Spinal cord (tissue), 10 donors: ENCODE measurements at places on chromosomes 7 and 10. TPM values are rescaled to one million over a fixed set of nuclear protein-coding genes. Genes with fewer than 3 reads are reported as not detected.

Gene TAS2R40
- total RNA-seq = not detected

Gene HSPA14
- 16.9 TPM for total RNA-seq

DNA sequence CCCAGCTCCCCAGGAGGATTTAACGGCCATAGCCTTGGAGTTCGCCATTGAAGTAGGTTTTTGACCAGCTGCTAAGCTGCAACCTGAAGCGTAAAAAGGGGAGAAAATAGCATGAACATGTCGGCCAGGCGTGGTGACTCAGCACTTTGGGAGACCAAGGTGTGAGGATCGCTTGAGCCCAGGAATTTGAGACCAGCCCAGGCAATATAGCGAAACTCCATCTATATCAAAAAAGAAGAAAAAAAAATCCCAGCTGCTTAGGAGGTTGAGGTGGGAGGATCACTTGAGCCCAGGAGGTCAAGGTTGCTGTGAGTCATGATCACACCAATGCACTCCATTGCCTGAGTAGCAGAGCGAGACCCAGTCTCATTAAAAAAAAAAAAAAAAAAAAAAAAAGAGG is 32.2 kb upstream of the MCU start:
- H3K4me1 ChIP-seq = no peaks in the 10 kb centered on the region
- no peak overlapping the region for H3K4me3 ChIP-seq
- no peaks in the 10 kb centered on the region for H3K36me3 ChIP-seq
- DNase-seq = no peak
- no peak overlapping the region for H3K27ac ChIP-seq
- H3K27me3 ChIP-seq = no peaks in the 10 kb centered on the region

DNA sequence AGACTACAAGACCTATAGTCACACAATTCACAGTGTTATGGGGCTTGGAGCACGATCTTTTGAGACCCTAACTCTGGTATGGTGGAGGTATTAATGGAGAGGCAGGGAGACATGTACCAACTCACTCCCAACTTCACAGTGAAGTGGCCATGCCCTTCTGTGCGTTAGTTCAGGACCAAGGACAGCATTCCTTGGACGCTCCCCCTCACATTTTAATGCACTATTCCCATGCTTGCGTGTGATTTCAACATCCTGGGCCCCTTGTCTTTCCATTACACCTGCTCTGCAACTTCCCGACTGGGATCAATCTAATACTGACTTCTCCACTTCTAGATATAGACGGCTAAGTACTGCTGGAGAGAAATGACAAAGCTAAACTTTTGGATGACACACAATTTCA is 72.7 kb downstream of the PLCE1 start:
- no peak overlapping the region for H3K4me3 ChIP-seq
- H3K4me1 ChIP-seq = no peaks in the 10 kb centered on the region
- H3K27ac ChIP-seq = no peak overlapping the region
- no peaks in the 10 kb centered on the region for H3K27me3 ChIP-seq
- no peak for DNase-seq

DNA sequence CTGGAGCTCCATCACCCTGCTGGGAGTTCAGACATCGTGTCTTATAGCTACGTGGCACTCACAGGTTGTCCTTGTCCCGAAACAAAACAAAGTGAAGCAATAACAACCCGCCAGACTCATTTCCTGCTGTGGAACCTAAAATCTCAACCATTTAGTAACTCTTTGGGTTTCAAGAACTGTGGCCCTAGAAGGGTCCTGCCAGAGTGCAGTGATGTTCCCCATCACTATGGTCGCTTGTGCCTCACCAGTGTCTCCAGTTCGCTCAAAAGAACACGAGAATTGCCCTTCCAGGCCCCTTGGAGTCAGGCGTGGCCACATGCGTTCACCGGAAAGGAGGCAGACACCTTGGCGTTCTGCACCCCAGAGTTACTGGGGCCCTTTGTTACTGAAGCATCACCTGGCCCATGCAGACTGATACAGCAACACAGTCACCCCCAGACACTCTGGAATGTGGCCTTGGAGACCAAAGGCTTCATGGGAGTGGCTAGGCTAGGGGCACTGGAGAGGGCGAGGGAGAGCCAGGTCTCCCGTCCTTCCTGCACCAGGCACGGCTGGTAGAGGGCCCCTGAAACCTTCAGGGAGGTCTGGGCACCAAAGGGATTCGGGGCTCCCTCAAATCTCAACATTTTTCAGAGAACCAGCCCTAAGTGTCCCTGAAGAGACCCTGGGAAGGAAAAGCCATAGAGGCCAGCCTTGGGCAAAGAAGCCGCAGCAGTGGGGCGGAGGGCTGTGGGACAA is 908 bp downstream of the CRYGN start:
- no peaks in the 10 kb centered on the region for H3K36me3 ChIP-seq
- peak overlapping the region; percentile 25 for H3K27ac ChIP-seq
- peaks cover 11% of the 10 kb centered on the region for H3K27me3 ChIP-seq
- H3K4me1 ChIP-seq = peaks cover 40% of the 10 kb centered on the region
- peak overlapping the region; percentile 32 for H3K4me3 ChIP-seq
- DNase-seq = no peak
